ENCODE measurements at places on chromosomes 3 and 15. TPM values are rescaled to one million over a fixed set of nuclear protein-coding genes. Genes with fewer than 3 reads are reported as not detected.

The FOXB1 gene
- not detected for polyA plus RNA-seq

The MRPS25 gene
- 56.0 TPM for polyA plus RNA-seq

The NMNAT3 gene
- 8.0 TPM for polyA plus RNA-seq

The SPPL2A gene
- polyA plus RNA-seq, result 84.3 TPM

The ATP13A4 gene
- 60.1 TPM for polyA plus RNA-seq

The ACKR2 gene
- polyA plus RNA-seq, result 1.6 TPM

The IGDCC3 gene
- 12.8 TPM for polyA plus RNA-seq

The P2RY13 gene
- polyA plus RNA-seq, result 1.6 TPM

The PAQR5 gene
- 7.0 TPM for polyA plus RNA-seq

The CCDC9B gene
- 8.6 TPM for polyA plus RNA-seq

The FETUB gene
- polyA plus RNA-seq, result not detected

The CLRN1 gene
- not detected for polyA plus RNA-seq

The SLC2A2 gene
- polyA plus RNA-seq, result not detected

The TTC21A gene
- 9.8 TPM for polyA plus RNA-seq

The MESP1 gene
- polyA plus RNA-seq, result 0.37 TPM

The PRSS50 gene
- polyA plus RNA-seq, result 0.38 TPM

The TRIM71 gene
- 5.2 TPM for polyA plus RNA-seq

The ST3GAL6 gene
- 18.6 TPM for polyA plus RNA-seq

The LZTFL1 gene
- polyA plus RNA-seq, result 46.7 TPM

The PSTPIP1 gene
- polyA plus RNA-seq, result 3.4 TPM

The AGBL1 gene
- polyA plus RNA-seq, result 0.03 TPM

The TRPM1 gene
- polyA plus RNA-seq, result not detected

The EFCAB12 gene
- polyA plus RNA-seq, result 3.9 TPM

The EOMES gene
- polyA plus RNA-seq, result 0.24 TPM

The NRG4 gene
- polyA plus RNA-seq, result 2.6 TPM

The MST1 gene
- polyA plus RNA-seq, result 31.0 TPM

The NT5DC2 gene
- polyA plus RNA-seq, result 283 TPM

The RBP2 gene
- polyA plus RNA-seq, result 1.0 TPM

The UBE2Q2 gene
- 64.6 TPM for polyA plus RNA-seq
